ENCODE measurements at places on chromosomes 2 and 18.

DNA sequence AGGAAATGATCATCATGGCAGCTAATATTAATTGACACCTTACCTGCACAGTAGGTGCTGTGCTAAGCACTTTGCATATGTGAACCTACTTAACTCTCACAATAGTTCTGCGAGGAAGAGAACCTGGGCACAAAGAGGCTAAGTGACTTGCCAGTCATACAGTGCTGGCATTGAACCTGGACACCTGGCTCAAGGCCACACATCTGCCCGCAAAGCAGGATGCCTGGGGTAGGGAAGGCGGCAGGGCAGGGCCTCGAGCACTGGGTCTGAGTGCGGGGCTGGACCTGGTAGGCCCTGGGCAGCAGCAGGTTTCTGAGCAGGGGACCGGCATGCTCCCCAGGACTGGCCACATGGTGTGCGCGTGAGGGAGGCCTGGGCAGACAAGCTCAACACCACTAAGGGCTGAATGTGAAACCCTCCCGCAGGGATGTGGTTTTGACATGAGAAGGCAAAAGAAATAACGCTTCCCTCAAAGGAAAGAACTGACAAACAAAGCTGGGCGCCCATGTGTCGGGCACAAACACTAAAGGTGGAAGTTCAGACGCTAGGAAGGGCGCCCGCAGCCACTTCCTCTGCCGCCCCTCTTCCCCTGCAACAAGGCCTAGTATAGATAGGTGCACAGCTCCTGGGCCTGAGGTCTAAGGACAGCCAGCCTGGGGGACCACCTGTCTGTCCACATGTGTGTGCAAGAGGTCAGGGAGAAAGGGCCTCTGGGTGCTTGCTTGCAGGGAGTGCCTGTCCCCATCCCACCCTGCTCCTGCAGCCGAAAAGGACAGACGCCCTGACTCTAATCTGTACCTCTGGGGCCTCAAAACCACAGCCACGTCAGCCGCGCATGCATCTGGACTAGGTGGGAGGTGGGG, 92.5 kb downstream of the ZFP36L2 start:
- peak; percentile 67 for DNase-seq

DNA sequence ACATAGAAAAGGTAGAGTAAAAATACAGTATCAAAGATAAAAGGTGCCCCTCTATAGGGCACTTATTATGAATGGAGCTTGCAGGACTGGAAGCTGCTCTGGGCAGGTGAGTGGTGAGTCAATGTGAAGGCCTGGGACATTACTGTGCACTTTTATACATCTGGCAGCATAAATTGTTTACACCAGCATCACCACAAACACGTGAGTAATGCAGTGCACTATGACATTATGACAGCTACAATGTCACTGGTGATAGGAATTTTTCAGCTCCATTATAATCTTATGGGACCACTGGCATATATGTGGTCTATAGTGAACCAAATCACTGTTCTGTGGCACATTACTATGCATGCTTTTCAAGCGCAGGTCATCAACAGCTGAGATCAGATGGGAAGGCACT, 48.1 kb downstream of the TPGS2 start:
- DNase-seq = no peak

DNA sequence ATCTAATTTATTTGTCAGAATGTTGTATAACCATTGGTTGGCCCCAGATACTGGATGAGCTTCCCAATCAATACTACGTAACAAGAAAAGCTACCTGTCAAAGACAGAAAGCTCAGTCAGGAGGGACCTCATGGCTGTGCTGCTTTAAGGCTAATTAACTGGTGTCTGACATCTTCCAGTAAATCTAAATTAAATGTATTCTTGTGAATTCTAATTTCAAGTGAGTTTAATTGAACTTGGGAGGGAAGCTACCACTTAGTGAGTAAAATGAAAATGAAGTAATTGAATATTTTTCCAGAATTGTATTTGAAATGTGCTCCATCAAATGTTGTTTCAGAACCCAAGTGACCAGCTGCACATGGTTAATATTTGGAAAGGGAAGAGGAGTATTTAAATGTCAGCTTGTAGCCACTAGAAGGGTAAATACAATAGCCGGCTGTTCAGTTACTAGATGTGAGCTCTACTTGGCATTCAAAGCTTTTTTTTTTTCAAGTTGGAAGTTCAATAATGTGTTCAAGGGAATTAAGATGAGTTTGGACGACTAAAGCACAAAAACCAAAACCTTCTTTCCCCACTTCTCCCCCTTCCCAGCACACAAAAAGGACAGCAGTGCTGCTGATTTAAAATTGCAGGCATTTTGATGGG, 62.0 kb downstream of the GPR39 start:
- no peak for DNase-seq

GRCh38 chr18:48613589-48614404, 75.0 kb downstream of the CTIF start:
- no peak for DNase-seq

- no peak for DNase-seq
These were observed 45.1 kb downstream of the SLC9A2 start for GRCh38 chr2:102664471-102664909.

DNA sequence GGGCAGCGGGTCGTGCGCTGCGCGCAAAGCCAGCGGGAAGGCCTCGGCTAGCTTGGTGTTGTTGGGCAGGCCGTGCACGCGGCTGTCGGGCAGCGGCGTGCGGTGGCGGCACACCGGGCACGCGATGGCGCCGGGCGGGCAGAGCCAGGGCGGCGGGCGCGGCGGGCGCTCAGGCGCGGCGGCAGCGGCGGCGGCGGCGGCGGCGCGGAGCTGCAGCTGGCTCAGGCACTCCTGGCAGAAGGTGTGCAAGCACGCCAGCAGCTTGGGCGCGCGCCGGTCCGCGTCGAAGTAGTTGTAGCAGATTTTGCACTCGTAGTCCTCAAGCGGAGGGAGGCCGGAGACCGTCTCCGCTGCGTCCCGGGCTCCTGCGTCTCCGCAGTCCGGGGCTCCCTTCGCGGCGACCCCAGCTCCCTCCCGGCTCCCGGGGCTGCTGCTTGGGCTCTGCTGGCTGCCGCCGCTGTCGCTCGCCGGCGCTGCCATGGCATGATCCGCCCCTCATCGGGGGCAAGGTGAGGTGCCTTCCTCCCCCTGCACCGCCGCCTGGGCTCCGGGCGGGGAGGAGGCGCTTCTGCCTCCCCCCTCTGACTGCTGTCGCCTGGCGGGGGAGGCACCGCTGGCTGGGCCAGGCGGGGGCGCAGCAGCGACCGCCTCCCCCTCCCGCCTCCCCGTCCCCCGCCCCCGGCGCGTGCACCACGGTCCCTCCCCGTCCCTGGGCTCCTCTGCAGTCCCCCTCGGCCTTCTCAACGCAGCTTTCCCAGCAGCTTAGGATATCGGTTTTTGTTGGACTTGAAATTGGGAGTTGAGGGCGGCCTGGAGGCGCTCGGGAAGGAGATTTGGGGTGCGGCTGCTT, 21.0 kb upstream of the PAX3 start:
- DNase-seq = peak; percentile 81

Data from chondrocyte (in vitro differentiated cells).